ENCODE measurements at places on chromosomes 11 and 22.

DNA sequence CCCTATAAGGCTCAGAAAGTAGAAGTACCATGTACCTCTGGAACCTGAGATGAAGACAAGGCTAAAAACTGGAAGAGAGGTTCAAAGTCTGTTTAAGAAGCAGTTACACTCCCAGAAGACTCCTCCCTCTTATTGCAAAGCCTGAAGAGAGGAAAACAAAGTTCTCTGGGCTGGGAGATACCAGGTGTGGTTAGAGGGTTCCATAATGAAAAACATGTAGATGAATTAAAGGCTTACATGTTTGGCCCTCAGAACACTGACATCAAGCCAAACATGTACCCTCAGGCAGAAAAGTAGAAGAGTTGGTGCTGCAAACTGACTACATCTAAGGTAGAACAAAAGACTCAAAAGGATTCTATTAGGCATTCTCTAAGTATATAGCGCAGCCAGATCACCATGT is 205.3 kb downstream of the TTC28 start:
- no peak for DNase-seq

DNA sequence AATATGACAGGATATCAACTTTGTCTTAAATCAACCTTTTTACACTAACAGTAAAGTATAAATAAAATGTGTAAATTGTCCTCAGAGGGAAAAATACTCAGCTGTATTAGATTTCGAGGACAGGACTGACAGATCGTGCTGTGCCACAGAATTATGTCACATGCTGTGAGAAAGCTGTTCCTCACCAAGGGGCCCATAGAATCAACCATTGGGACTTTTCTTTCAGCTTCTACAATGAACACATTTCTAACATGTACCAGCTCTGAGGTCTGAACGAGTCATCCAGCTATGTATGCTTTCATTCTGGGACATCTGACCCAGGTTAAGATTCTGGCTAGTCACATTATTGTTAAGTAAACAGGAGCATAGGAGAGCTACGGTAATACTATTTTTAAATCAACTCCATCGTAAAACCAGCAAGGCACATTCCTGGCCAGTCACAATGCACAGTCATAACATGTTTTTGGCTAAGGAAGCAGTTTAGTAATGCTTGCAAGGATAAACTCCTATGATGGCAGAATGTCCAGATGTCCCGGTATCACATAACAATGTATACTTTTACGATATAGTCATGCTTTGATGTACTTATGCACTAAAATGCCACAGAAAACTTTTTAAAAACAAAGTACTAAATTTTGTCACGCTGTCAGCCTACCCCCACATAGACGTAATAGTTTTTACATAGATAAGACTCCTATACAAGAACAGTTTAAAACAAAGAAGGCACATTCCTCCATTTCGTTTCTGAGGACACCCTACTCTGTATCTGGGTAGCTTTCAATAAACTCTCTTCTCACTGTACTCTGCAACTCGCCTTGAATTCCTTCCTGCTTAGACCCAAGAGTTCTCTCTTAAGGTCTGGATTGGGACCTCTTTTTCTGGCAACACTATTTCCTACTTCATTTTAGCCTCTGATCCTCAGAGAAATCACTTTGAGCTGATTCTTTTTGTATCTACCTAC is 27.4 kb downstream of the ZNF214 start:
- DNase-seq = no peak

- no peak for DNase-seq
These were observed 35.5 kb downstream of the USP28 start for GRCh38 chr11:113839842-113840241.

- DNase-seq = no peak
These were observed 6.5 kb upstream of the TOP3B start for GRCh38 chr22:21989049-21989448.

DNA sequence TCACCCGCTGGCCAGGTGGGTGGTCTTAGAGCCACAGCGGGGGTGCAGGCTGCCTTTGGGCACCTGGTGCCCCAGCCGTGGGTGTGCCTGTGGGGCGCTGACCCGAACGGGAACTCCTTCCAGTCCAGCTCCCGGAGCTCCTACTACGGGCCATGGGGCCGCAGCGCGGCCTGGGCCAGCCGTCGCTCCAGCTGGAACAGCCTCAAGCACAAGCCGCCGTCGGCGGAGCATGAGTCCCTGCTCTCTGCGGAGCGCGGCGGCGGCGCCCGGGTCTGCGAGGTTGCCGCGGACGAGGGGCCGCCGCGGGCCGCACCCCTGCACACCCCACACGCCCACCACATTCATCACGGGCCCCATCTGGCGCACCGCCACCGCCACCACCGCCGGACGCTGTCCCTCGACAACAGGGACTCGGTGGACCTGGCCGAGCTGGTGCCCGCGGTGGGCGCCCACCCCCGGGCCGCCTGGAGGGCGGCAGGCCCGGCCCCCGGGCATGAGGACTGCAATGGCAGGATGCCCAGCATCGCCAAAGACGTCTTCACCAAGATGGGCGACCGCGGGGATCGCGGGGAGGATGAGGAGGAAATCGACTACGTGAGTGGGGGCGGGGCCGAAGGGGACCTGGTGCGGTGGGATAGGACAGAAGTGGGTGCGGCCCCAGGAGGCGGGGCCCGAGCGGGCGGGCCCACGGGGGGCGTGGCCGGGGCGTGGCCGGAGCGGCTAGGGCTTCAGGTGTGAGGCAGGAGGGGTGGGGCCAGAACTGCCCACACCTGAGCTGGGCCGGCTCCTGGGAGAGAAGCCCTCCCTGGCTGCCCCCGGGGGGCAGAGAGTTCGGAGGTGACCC is 91.5 kb downstream of the CACNA1I start:
- no peak for DNase-seq

DNA sequence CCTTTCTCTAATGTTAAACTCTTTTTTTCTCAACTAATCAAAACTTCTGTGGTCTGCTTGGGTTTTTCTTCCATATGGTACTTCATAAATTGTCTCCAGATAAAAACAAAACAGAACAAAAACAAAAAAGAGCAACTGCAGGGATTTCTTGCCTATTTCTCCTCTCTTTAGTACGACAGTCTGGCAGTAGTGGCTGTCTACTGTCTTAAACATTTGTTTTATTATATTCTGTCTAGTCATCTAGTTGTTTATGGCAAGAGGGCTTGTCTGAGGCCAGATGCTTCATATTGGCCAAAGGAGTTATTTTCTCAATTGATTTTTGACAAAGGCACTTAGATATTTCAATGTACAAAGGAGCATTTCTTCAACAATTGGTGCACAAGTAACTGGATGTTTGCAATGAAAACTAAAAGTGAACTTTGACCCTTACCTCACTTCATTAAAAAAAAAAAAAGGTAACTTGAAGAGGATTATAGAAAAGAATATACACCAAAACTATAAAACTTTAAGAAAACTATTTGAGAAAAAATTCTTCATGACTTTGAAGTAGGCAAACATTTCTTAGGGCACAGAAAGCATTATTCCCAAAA is 404.2 kb downstream of the LUZP2 start:
- no peak for DNase-seq

GRCh38 chr22:46027211-46028105 is 50.5 kb upstream of the WNT7B start:
- DNase-seq = peak; percentile 62

GRCh38 chr11:36149538-36150242 is 139.5 kb downstream of the COMMD9 start:
- peak; percentile 91 for DNase-seq

- DNase-seq = no peak
These were observed 52.0 kb downstream of the KIRREL3 start for GRCh38 chr11:126948563-126948962.

DNA sequence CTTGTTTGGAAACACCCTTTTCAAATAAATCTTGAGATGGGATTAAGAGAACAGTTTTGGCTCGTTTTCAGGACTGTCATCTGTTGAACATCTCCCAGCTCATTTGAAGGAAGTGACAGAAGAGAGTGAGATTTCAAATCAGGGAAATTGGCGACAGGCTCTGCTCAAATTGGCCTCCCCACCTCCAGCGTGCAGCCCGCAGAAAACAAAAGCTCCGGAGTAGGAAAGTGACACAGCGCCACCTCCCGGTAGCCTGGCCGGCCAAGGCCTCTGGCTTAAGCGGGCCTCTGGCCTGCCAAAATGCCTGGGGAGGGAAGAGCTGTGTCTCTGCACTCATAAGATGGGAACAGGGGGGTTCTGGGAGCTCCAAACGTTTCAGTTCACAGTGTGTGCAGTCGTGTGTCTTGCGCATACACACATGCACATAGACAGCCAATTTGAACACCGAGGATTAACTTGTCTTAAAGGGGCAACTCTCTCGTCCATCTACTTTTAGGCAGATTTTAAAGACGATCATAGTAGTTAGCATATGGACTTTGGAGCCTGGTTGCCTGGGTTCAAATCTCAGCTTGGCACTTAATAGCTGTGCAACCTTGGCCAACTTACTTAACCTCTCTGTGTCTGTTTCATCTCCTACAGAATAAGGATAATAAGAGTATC is 132.7 kb upstream of the RCN1 start:
- DNase-seq = peak; percentile 72

DNA sequence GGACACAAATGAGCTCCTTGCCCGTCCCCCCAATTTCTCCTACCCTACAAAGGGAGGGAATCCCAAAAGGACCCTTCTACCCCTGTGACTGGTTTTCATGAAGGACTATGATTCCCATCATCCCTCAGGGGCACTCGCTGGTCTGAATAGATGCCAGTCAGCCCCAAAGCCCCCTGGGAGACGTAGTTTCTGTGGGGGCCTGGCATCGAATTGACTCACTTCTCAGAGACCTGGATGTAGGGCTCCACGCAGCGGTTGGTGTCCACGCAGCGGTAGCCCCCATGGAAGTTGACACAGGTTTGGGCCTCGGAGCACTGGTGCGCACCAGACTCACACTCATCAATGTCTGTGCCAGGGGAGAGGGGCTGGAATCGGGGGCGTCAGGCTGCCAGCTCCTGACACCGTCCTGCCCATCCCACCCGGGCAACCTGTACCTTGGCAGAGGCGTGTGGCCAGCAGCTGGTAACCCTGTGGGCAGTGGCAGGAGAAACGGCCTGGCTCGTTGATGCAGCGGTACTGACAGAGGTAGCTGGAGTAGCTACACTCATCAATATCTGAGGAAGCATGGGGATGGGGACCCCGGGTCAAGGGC is 4.4 kb downstream of the EFEMP2 start:
- no peak for DNase-seq

DNA sequence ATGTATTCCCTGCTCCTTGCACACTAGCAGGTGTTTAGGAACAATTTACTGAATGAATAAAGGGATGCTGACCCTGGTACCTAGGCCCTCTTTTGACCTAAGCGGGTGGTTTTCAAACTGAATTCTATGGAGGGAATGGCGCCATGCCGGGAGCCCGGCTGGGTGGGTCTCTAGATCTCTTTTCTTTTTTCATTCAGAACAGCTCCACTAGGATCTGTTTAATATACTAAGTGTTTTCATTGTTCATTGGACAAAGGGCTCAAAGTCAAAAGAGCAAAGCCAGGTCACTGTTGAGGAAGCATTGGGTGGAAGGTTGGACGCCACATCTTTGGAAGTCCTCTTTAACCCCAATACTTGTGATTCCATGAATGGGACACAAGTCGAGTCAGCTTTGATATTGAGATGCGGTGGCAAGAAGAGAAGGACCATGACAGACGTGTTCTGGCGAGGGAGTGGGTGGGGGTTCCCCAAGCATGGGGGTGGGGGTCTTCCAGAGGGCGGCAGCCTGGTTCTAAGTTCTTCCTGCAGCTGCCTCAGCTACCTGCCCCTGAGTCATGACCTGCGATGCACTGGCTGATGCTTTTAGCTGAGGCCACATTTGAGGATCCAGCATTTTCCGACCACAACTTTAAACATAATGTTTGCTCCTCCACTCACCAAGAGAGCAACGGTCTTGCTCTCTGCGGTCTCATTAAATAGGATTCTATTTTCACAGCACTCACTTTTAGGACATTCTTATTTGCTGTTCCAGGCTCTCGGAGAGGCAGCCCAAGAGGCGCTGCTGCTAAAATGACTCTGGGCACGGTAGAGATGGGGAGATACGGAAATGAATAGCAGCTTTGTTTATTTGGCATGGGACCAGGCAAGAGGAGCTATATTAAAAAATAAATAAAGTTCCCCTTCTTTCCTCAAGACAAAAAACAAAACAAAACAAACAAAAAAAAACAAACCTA is 100.6 kb downstream of the FBXO7 start:
- no peak for DNase-seq

DNA sequence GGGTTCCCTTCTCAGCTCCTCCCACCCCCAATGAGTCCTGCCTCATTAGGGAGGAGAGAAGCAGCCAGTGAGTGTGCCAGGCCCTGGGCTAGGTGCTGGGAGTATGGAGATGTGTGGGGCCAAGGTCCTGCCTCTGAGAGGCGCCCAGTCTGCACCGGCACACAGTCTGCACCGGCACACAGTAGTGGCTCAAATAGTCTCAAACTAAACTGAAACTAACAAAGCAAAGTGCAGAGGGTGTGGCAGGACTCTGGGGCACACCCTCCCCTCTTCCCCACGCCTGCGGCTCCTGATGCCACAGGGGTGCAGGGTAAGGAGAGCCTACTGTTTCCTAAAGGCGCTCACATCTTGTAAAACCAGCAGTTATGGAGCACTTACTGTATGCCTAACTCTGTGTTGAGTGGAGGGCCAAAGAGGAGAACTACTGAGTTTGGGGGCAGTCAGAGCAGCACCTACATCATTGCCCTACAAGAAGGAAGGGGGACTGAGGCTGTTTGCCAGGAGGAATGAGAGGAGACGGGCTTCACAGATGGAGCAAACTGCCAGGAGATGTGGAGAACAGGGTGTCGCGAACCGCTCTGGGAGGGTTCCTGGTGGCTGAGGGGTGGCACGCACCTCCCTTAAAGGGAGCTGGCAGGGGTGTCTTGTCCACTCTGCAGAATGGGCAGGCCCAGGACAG is 939 bp upstream of the SH3BP1 start:
- peak; percentile 36 for DNase-seq

DNA sequence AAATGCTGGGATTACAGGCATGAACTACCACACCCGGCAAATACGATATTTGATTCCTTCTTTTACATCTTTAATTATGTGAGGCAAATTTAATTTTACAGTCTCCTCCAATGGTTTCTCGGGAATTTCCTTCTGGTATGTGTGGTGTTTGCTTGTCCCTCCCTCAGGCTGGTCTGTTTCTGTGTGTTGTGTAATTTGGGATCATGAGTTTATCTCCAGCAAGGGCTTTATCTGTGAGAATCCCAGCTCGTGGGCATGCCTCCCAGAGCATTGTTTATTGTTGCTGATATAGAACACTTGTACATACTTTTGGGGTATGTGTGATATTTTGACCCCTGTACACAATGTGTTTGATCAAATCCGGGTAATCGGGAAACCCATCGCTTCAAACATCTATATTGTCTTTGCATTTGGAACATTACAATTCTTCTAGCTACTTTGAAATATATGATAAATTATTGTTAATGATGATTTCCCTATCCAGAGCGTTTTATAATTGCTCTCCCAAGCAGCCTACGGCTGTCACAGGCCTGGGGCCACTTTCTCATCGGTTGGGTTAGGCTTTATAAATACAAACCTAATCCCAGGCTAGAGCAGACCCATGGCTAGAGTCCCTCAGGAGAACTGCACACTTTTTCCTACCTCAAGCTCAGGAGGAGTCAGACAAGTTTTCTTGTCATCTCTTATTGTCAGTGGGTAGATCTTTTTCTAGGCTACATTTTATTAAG is 15.0 kb upstream of the PRR5 start:
- DNase-seq = no peak
